ENCODE measurements at places on chromosomes 12 and 14. TPM values are rescaled to one million over a fixed set of nuclear protein-coding genes. Genes with fewer than 3 reads are reported as not detected.
A peak's percentile ranks its signal among the peaks of the same experiment; 100 is the strongest.

DNA sequence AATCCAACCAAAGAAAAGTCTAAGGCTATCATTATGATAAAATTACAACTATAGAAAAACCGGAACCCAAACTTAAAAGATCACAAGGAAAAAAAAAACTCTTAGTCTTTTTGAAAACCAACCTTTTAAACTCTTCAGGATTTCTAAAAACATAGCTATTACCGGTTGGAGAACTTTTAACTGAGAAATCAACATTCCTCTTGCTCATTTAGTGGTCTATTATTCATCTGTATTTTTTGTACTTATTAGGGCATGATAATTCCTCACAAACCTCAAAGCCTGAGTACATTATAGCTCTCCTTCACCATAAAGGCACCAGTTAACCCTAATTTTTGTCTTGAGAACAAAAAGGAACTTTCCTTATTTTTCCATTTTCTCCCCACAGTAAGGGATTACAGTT lies 10.4 kb downstream of the LUM start:
- no peak for ATAC-seq

DNA sequence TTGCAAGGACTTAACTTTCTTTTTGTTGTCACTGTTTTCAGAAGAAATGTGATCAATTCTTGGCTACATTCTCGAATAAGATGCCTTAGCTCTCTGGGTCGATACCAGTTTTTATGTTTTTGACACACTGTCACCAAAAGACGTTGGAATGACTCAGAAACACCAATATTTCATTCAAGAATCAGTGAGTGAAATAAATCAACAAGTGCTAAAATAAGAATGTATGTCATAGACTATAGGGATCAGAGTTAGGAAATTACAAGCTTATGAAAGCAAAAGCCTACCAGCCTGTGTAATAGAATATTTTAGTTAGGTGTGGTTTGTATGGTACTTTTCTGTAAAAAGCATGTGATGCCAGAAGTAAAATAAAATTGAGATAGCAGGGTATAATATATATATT lies 17.8 kb downstream of the PPHLN1 start:
- ATAC-seq = no peak

DNA sequence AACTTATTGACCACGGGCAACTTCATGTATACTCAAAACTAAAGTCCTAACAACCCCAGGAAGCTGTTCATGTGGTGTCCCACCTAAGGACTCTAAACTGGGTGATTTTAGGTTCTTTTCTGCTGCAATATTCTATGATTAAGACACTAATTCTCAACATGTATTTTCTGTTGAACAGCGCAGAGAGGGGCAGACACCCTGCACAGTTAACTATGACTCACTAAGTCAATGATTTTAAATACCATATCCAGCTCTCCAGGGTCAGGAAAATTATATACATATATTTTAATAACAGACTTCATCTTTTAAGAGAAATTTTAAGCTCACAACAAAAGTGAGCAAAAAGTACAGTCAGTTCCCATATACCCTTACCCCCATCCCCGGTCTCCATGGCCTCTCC lies 85.0 kb downstream of the FOXN3 start:
- no peak for ATAC-seq

- ATAC-seq = peak; percentile 53
Observed at GRCh38 chr14:94501588-94502516, 7.4 kb downstream of the SERPINA12 start.

Gene SMARCD1
- 51.6 TPM for total RNA-seq

Gene SOAT2
- total RNA-seq = 0.31 TPM

Gene ASCL1
- total RNA-seq = 0.15 TPM

Measured in gastroesophageal sphincter (tissue), 4 donors.